ENCODE measurements at places on chromosomes 3 and 15. TPM values are rescaled to one million over a fixed set of nuclear protein-coding genes. Genes with fewer than 3 reads are reported as not detected.

Gene MBNL1
- total RNA-seq = 271 TPM

Gene TPRG1
- total RNA-seq = 0.43 TPM

Gene GOLGA6A
- not detected for total RNA-seq

Gene SIAH2
- 9.9 TPM for total RNA-seq

Gene DLEC1
- total RNA-seq = not detected

Gene SNX22
- total RNA-seq = 0.11 TPM

Gene LIPC
- total RNA-seq = 1.1 TPM

Gene SLC2A2
- not detected for total RNA-seq

Gene AADACL2
- total RNA-seq = not detected

Gene GLDN
- total RNA-seq = not detected

Gene UACA
- total RNA-seq = 241 TPM

Gene LYSMD2
- total RNA-seq = 21.7 TPM

Gene ACP3
- total RNA-seq = not detected

Gene TRAT1
- not detected for total RNA-seq

Gene DOCK3
- total RNA-seq = under 0.01 TPM

Gene KCNMB3
- 2.9 TPM for total RNA-seq

Gene EPM2AIP1
- total RNA-seq = 12.7 TPM

Gene CSPG4
- total RNA-seq = 1.4 TPM

Gene ST6GAL1
- 75.0 TPM for total RNA-seq

Gene GABRR3
- total RNA-seq = not detected

Gene SRP14
- total RNA-seq = 183 TPM

Gene PLA2G4D
- total RNA-seq = not detected

Gene KCNMB2
- total RNA-seq = not detected

Gene GOLGA8T
- not detected for total RNA-seq

Gene LRRIQ4
- total RNA-seq = not detected

Gene RPL39L
- total RNA-seq = 20.4 TPM

All from dermis lymphatic vessel endothelial cell (primary cell).